ENCODE measurements at places on chromosomes 5 and 9. TPM values are rescaled to one million over a fixed set of nuclear protein-coding genes. Genes with fewer than 3 reads are reported as not detected.

The MVB12B gene
- total RNA-seq, result 5.8 TPM

The WNK2 gene
- total RNA-seq, result 7.5 TPM

The BSPRY gene
- 0.11 TPM for total RNA-seq

The RNF183 gene
- not detected for total RNA-seq

The MARVELD2 gene
- 2.7 TPM for total RNA-seq
